ENCODE measurements at places on chromosomes 2 and 18.

GRCh38 chr2:219384859-219385258 lies 2.9 kb downstream of the DNPEP start:
- peaks cover 29% of the 10 kb centered on the region for H3K4me1 ChIP-seq
- no peak overlapping the region for H3K27ac ChIP-seq
- H3K36me3 ChIP-seq: peaks cover 75% of the 10 kb centered on the region
- H3K4me3 ChIP-seq: no peak overlapping the region
- no peaks in the 10 kb centered on the region for H3K27me3 ChIP-seq

DNA sequence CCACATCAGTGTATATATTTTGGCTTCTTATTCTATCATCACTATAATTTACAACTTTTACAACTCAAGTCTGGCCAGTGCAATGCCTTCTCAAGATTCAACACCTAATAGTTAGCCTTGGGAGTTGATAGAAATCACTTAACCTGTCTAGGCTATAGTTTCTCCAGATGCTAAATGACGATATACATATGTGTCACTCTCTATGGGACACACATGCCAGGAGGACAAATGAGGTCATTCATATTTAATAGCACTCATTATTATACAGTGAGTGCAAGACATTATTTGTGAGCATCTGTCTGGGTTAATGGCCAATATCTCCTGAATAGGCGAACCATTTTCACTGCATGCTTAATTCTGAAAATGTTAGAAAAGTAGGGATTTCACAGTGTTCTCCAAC lies 89.8 kb downstream of the ALK start:
- peaks cover 14% of the 10 kb centered on the region for H3K27me3 ChIP-seq
- no peak for DNase-seq
- H3K27ac ChIP-seq: no peak overlapping the region
- no peaks in the 10 kb centered on the region for H3K4me1 ChIP-seq
- H3K4me3 ChIP-seq: no peak overlapping the region

GRCh38 chr2:157465554-157465953 lies 21.7 kb upstream of the CYTIP start:
- no peak for DNase-seq
- peak overlapping the region; percentile 99 for H3K27ac ChIP-seq
- H3K27me3 ChIP-seq: no peaks in the 10 kb centered on the region

DNA sequence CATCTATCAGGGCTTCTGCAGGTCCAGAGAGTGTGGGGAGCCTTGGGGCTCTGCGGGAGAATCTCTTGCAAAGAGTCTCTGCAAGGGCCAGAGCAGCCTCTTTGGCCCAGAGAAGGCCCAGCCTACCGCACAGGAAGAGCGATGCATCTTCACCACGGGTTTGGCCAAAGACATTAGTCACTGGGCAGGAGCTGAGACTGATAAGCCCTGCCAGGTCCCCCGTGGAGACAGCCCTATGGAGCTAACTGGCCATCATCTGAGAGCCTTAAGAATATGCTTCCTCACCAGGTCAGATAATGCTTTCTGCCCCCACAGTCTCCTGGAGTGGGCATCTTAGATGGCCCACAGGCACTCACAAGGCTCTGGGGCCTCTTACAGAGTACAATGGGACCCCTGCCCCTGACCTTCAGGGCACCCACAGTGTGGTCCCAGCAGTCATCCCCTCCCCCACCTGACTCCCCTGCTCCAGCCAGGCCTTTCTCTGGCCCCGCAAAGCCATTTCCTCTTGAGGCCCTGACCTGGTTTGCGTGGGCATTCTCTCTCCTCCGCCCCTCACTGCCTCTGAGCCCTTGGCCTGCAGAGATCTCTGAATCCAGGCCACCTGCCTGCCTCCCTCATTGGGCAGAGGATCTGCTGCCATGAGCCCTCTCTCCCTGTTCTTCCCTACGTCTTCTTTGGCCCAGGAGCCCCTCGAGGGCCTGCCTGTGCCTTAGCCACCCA lies 31.9 kb upstream of the MAPRE3 start:
- peaks cover 2% of the 10 kb centered on the region for H3K4me1 ChIP-seq
- no peak overlapping the region for H3K4me3 ChIP-seq
- peaks cover 6% of the 10 kb centered on the region for H3K27me3 ChIP-seq
- no peak for DNase-seq
- no peaks in the 10 kb centered on the region for H3K36me3 ChIP-seq

DNA sequence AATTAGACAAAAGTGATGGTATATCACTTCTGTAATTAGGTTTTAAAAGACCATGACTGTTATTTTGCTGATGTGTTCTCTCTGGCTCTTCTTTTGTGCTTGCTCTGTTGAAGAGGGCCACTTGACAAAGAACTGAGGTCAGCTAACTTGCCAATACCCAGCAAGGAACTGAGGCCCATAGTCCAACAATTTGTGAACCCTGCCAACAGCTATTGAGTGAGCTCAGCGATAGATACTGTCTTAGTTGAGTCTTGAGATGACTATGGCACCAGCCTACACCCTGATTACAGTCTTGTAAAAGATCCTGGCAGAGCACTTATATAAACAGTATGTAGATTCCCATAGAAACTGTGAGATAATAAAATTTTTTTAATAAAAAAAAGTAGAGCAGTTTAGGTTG lies 103.0 kb downstream of the BMPR2 start:
- no peaks in the 10 kb centered on the region for H3K36me3 ChIP-seq
- H3K27me3 ChIP-seq: no peaks in the 10 kb centered on the region

DNA sequence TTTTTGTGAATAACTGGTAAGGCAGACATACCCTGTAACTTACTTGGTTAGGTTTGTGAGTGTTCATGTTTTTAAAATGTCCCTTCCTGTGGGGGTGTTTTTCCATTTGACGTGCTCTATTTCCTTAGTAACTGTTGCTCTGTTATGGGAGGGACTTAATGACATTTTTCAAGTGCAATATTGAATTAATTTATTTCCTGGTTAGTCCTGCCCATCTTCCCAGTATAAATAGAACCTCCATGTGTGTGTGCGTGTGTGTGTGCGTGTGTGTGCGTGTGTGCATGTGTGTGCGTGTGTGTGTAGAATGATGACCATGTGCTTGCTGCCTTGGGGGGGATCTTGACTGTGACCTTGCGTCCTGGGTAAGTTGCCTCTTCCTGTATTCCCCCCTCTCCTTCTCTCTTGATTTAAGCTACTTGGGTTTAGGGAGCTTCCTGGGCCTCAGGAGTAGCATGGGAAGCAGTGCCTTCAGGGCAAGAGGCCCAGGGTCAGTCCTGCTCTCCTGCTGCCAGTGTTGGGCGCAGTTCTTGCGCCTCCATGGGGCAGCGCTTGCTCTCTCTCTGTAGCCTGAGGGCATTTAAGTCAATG lies 163.9 kb downstream of the LDLRAD4 start:
- peaks cover 75% of the 10 kb centered on the region for H3K4me1 ChIP-seq
- no peaks in the 10 kb centered on the region for H3K27me3 ChIP-seq
- DNase-seq: no peak
- peaks cover 7% of the 10 kb centered on the region for H3K36me3 ChIP-seq
- H3K4me3 ChIP-seq: peak overlapping the region; percentile 80

GRCh38 chr18:74524097-74524496 lies 10.2 kb upstream of the CNDP1 start:
- no peak overlapping the region for H3K27ac ChIP-seq
- no peak overlapping the region for H3K4me3 ChIP-seq
- DNase-seq: no peak
- no peaks in the 10 kb centered on the region for H3K4me1 ChIP-seq

All from activated T-cell treated with anti-CD3 and anti-CD28 coated beads, Interleukin-2, amount 50 U/mL, for 24 hours (primary cell).